Natural killer cell (primary cell): ENCODE measurements at places on chromosomes 5 and 9.
A peak's percentile ranks its signal among the peaks of the same experiment; 100 is the strongest.

- peaks cover 5% of the 10 kb centered on the region for H3K4me1 ChIP-seq
- H3K4me3 ChIP-seq: no peak overlapping the region
- peak; percentile 42 for DNase-seq
- no peak overlapping the region for H3K27ac ChIP-seq
- no peaks in the 10 kb centered on the region for H3K36me3 ChIP-seq
- no peaks in the 10 kb centered on the region for H3K27me3 ChIP-seq
Observed at GRCh38 chr5:36073595-36074216, 7.0 kb upstream of the UGT3A2 start.

DNA sequence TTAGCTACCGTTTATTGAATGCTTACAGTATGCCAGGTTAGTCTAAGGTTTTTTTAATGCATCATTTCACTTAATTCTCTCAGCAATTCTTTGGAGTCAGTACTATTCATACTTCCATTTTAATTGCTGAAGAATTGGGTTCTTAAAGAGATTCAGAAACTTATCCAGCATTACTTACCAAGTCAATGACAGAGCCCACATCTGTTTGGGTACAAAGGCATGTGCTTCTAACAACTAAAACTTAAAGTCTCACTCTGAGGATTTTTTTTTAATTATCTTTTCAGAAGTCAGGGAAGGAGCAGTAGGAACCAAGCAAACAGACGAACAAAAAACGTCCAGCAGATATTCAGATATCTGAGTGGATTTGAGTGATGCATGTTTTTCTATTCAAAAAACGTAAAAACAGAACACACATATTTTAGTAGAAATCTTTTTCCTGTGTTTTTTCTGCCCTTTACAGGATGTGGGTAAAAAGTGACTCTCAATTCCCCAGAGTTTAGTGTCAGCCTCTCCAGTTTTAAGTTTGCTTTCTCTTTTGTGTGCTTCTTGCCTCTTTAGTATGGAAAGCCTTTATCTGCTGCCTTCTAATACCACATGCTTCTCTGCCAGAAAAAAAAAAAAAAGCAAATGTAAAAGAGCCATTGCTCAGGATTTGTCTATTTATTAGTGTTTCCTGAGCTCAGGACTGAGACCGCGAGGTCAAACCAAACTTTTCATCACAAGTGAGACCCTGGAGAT, 118.0 kb downstream of the PRKACG start:
- no peak overlapping the region for H3K4me3 ChIP-seq
- no peaks in the 10 kb centered on the region for H3K27me3 ChIP-seq
- H3K36me3 ChIP-seq: no peaks in the 10 kb centered on the region
- DNase-seq: no peak
- peaks cover 2% of the 10 kb centered on the region for H3K4me1 ChIP-seq

DNA sequence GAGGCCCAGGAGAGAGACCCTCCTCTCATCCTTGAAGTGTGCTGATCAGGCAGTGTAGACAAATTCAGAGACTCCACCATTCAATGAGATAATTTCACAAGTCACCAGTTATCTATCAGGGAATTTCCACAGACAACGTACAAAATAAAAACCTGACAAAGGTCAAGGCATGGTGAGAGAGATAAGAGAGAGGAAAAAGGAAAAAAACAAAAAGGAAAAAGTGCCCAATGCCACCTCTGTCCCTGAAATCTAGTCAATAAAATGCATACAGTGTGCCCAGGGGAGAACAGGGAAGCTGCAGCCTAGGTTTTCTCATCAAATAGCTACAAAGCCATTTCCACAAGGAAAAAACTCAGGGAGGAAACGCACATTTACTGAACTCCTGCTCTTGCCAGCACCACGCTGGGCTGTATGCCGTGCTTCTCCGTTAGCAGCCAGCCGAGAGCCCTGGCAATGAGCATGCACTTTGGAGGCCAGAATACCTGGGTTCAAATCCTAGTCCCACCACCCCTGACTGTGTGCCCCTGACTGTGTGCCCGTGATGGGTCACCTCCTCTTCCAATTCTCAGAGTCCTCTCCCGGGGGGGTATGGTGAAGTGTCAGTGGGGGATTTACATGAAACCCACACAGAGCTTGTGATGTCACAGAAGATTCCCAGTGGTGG, 11.6 kb downstream of the WHRN start:
- peaks cover 8% of the 10 kb centered on the region for H3K4me1 ChIP-seq
- no peaks in the 10 kb centered on the region for H3K27me3 ChIP-seq
- H3K4me3 ChIP-seq: no peak overlapping the region
- H3K36me3 ChIP-seq: no peaks in the 10 kb centered on the region

- peaks cover 21% of the 10 kb centered on the region for H3K4me1 ChIP-seq
- H3K27ac ChIP-seq: no peak overlapping the region
- no peaks in the 10 kb centered on the region for H3K27me3 ChIP-seq
- no peak for DNase-seq
- H3K36me3 ChIP-seq: no peaks in the 10 kb centered on the region
Observed at GRCh38 chr5:170315154-170315553, 17.6 kb upstream of the LCP2 start.

GRCh38 chr5:115179394-115180164, 9.9 kb upstream of the TRIM36 start:
- peaks cover 19% of the 10 kb centered on the region for H3K4me1 ChIP-seq
- peak overlapping the region; percentile 47 for H3K4me3 ChIP-seq
- H3K36me3 ChIP-seq: no peaks in the 10 kb centered on the region
- no peak for DNase-seq
- H3K27me3 ChIP-seq: peaks cover 77% of the 10 kb centered on the region
- H3K27ac ChIP-seq: no peak overlapping the region

GRCh38 chr9:37554318-37554717, 21.9 kb downstream of the FBXO10 start:
- H3K27ac ChIP-seq: no peak overlapping the region
- DNase-seq: no peak
- no peaks in the 10 kb centered on the region for H3K27me3 ChIP-seq
- no peaks in the 10 kb centered on the region for H3K36me3 ChIP-seq

DNA sequence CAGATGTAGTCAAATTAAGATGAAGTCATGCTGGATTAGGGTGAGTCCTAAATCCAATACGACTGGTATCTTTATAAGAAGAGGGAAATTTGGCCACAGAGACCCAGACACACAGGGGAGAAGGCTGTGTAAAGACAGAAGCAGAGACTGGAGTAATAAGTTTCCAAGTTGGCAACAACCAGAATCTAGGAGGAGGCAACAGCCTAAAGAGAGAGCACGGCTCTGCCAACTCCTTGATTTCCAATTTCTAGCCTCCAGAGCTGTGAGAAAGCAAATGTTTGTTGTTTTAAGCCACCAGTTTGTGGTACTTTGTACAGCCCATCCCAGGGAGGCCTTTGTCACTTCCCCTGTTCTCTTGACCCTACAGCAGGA, 74.4 kb downstream of the ATG10 start:
- no peaks in the 10 kb centered on the region for H3K4me1 ChIP-seq
- H3K27me3 ChIP-seq: no peaks in the 10 kb centered on the region
- H3K4me3 ChIP-seq: no peak overlapping the region

DNA sequence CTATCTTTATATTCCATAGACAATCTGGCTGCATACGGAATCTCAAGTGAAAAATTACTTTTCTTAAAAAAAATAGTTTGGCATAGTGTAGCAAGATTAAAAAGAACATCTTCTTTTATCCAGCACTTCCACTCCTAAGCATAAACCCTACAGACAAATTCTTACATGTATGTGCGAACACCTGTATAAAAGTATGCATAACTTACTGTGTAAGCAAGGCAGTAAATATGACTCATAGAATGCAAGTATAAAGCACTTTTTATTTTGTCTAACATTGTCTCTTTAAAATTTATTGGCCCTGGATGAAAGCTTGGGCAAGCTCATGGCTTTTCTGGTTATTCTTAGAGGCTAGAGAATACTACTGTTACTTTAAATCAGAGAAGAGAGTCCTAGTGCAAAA, 86.4 kb downstream of the MSX2 start:
- no peak overlapping the region for H3K4me3 ChIP-seq
- H3K36me3 ChIP-seq: no peaks in the 10 kb centered on the region
- DNase-seq: no peak
- H3K4me1 ChIP-seq: no peaks in the 10 kb centered on the region

DNA sequence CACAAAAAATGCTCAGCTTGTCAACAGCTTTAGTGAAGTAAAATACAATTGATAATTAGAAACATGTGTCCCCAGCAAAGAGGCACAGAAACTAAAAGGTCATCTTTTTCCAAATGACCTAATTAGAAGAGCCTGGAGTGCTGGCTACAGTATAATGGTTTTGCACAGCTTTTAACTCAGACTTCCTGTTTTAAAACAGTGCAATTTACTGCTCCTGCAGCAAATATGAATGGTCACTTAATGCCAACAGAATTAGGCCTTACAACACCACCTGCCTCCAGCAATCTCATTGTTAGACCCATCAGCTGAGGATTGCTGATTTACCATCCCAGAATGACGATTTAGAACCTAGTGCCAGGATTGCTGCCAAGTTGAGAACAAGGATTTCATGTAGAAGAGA, 239.3 kb downstream of the CETN3 start:
- H3K4me3 ChIP-seq: no peak overlapping the region
- no peaks in the 10 kb centered on the region for H3K36me3 ChIP-seq
- H3K27ac ChIP-seq: no peak overlapping the region
- H3K27me3 ChIP-seq: no peaks in the 10 kb centered on the region
- no peak for DNase-seq

GRCh38 chr5:118529361-118530144, 458.8 kb downstream of the DTWD2 start:
- no peak overlapping the region for H3K27ac ChIP-seq
- no peak for DNase-seq
- H3K4me3 ChIP-seq: no peak overlapping the region
- H3K36me3 ChIP-seq: no peaks in the 10 kb centered on the region

DNA sequence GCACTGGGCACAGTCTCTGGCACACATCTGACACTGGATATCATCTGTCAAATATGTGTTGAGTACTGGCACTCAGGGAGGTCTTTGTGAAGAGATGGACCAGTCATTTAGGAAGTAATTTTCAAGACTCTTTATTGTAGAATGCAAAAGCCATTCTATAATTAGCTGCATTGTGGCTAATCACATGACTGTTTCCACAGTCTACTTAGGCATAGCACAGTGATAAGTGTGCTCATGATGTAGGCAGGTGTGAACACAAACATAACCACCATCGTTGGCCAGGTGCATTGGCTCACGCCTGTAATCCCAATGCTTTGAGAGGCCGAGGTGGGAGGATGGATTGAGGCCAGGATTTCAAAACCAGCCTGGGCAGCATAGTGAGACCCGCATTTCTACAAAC, 62.2 kb downstream of the CFAP77 start:
- H3K4me1 ChIP-seq: peaks cover 6% of the 10 kb centered on the region
- peaks cover 4% of the 10 kb centered on the region for H3K27me3 ChIP-seq
- H3K36me3 ChIP-seq: no peaks in the 10 kb centered on the region
- DNase-seq: no peak

DNA sequence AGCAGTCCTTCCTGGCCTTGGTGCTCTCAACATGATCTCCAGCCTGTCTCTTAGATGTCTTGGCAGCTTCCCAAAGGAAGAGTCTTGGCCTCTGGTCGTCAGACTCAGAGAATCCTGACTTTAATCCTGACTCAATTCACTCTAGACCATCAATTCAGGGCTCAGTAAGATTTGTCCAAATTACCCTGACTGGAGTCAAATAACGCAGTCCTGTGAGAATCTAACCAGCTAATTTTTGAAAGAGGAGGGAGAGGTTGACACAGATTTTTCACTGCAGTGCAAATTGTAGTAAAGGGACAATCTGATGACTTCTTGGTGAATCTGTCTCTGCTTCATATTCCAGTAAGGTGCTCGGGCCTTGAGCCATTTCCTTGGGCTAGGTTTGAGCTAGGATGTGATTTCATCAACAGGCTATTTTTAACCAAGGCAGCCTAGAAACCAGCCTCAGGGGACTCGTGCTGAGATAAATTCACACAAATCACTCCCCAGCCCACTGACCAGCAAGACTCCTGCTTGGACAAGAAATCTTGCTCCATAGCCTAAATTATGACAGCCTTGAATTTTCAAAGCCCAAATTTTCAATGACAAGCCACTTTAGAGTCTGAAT, 257.4 kb downstream of the ENC1 start:
- H3K4me3 ChIP-seq: no peak overlapping the region
- DNase-seq: no peak
- H3K27ac ChIP-seq: no peak overlapping the region
- no peaks in the 10 kb centered on the region for H3K27me3 ChIP-seq
- H3K36me3 ChIP-seq: no peaks in the 10 kb centered on the region

DNA sequence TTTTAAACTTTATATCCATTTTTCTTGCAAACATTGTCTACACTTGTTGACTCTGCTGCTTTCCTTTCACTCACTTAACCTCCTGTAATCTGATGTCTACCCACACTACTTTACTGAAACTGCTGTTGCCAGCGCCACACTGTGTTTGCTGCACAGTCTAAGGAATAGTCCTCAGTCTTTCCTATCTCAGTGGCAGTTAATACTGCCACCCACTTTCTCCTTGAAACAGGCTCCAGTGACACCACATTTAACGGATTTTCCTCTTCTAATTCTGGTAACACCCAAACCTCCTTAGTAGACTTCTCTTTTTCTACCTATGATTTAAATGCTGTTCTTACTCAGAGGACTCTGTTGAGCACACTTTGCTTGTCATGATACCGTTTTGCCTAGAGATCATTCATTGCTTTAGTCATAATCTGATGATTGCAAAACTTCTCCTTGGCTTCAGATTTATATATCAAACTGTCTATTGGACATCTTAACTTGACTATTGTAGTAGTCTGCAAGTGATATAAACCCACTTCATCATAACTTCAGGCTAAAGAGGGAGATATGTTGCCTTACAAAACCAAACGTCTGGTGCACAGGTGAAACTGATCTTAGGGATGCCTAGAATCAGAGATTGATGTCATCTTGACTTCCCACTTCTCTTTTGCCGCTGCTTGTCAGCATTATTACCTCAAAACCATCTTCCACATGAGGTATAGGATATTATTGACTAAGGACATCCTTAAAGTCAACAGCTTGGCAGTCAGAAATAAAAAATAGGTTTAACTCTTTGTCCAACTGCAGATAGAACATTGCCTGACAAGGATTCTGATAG, 94.1 kb downstream of the CDC42SE2 start:
- peaks cover 29% of the 10 kb centered on the region for H3K36me3 ChIP-seq
- peaks cover 9% of the 10 kb centered on the region for H3K4me1 ChIP-seq
- no peak overlapping the region for H3K4me3 ChIP-seq
- H3K27ac ChIP-seq: peak overlapping the region; percentile 19
- DNase-seq: peak; percentile 63
- no peaks in the 10 kb centered on the region for H3K27me3 ChIP-seq

GRCh38 chr5:127950707-127951391, 132.7 kb upstream of the SLC12A2 start:
- no peaks in the 10 kb centered on the region for H3K27me3 ChIP-seq
- no peaks in the 10 kb centered on the region for H3K36me3 ChIP-seq
- no peak overlapping the region for H3K4me3 ChIP-seq
- DNase-seq: no peak
- H3K4me1 ChIP-seq: no peaks in the 10 kb centered on the region

DNA sequence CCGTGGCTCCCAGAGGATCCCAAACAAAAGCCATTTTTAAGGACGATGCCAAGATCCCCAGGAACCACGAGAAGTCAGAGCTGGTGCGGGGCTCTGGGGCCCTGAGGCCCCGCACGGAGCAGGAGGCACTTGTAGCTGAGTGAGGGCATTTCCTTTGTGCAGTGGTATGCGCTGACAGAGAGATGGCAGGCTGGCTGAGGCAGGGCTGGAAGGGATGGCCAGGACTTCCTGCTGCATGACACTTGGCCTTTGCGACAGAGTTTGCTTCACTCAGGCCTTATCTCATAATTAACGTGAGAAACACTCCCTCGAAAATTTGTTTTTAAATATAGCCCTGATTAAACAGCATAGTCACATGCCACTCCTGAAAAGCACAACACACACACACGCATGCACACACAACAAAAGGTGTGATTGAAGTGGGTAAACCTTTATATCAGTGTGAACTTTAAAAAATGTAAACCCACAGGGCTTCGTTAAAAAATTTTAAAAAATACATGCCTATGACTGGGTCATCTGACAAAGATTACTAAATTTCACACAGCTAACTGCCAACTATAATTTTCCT, 536.6 kb downstream of the PDE4D start:
- H3K4me3 ChIP-seq: no peak overlapping the region
- no peaks in the 10 kb centered on the region for H3K36me3 ChIP-seq
- peak overlapping the region; percentile 93 for H3K27ac ChIP-seq
- DNase-seq: peak; percentile 52
- peaks cover 15% of the 10 kb centered on the region for H3K4me1 ChIP-seq
